8988T (cell line): ENCODE measurements at places on chromosomes 2 and 18.

- DNase-seq = no peak
Measured at GRCh38 chr2:241298673-241299072, 16.8 kb downstream of the HDLBP start.

- DNase-seq = no peak
Measured at GRCh38 chr2:64291181-64291580, 147.0 kb upstream of the PELI1 start.

- no peak for DNase-seq
Measured at GRCh38 chr18:59382383-59382782, 23.3 kb upstream of the LMAN1 start.

GRCh38 chr2:159108181-159108893 is 139.9 kb downstream of the TANC1 start:
- no peak for DNase-seq

DNA sequence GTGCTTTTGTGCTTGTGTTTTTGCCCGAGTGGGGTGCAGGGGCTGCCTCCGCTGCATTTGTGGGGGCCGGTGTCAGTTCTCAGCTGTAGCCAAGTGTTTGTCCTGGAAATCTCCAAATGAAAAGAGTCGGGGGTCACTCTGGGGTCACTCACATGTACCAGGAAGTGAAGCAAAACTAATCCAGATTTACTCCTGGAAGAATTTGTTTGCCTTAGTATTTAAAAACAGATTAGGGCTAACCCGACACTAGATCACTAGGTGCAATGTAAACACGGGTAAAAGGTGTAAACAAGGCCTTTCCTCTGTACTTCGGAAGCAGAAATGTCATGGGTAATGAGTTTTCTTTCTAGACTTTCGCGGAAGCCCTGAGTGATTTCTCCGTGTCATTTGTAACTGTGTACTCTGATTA is 50.3 kb downstream of the GBX2 start:
- no peak for DNase-seq

DNA sequence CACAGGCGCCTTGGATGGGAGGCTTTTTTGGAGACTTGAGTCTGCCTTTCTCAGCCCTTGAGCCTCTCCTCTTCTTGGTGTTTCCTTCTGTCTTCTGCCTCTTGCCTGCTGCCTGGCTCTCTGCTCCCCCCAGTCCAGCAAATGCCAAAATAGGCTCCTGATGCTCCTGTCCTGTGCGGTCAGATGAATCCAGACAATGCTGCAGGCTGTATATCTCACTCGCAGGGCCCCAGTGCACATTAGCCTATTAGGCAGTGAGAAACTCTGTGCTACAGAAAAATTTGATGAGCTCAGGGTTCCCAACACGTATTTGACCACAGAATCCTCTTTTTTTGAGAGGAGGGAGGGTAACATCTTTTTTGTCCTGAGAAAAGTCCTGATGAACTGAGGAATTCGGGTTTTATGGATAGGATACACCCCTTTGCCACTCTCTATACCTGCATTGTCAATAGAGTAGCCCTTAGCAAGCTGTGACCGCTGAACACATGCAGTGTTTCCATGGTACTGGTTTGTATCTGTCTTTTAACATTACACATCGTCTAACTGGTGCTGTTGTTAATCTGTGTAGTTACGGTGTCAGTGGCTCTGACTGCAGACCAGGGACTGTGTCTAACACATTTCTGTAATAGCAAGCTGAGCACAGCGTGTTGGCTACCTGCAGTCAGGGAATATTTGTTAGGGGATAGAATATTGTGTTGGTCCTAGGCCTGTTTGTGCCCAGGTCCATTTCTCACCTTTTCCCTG is 50.8 kb downstream of the FAM228A start:
- no peak for DNase-seq

GRCh38 chr2:88090446-88091283 is 23.0 kb downstream of the SMYD1 start:
- no peak for DNase-seq

DNA sequence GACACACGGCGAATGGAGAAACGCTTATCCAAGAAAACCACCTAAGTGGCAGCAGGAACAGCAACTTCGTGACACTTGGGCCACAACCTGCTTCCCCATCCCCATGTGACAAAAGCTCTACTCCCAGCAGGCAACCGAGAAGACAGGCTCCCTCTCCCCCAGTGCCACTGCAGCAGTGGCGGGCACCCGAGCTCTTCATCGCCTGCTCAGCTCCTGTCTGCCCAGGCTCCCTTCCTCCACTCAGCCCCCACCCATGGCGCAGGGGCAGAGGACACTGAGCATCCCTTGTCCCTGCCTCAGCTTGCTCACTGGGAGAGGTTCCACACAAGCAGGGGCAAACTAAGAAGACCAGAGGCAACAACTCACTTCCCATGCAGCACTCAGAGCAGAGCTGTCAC is 22.9 kb downstream of the SLC66A2 start:
- DNase-seq = no peak

- DNase-seq = no peak
Measured at GRCh38 chr2:177598326-177599138, 206.0 kb downstream of the AGPS start.

DNA sequence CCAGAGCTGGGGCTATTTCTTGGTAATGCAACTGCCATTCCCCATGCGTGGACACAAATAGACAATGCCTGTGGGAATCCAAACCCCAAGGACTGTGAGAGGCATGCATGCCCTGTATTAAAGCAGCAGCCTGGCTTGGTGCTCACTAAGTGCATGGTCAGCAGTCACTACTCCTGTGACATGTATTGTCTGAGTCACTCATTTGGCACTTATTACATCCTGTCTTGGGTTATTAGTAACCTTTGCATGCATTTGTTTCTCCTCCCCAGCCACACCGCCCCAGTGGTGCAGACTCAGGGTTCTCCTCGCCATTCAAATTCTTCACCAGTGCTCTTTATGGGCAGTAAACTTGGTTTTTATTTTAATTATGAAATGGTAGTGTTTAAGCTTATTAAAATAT is 30.2 kb downstream of the PRKCE start:
- DNase-seq = peak; percentile 40

DNA sequence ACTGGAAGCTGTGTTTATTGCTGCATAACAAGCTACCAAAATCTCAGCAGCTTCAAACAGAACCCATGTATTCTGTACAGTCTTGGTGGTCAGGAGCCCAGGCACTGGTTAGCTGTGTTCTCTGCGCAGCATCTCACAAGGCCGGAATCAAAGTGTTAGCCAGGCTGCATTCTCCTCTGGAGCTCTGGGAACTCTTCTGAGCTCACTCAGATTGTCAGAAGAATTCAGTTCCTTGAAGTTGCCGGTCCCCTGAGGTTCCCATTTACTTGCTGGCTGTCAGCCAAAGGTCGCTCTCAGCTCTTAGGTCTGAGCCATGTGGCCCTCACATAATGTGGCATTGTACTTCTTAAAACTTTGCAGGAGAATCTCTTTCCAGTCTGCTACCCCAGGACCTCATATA is 123.6 kb upstream of the SMIM21 start:
- no peak for DNase-seq

GRCh38 chr2:111689174-111689573 is 194.8 kb downstream of the ANAPC1 start:
- DNase-seq = no peak

GRCh38 chr2:205763708-205764211 is 81.5 kb downstream of the NRP2 start:
- no peak for DNase-seq

GRCh38 chr18:21486905-21487437 is 113.5 kb downstream of the ESCO1 start:
- DNase-seq = no peak

- DNase-seq = no peak
Measured at GRCh38 chr2:98468621-98469236, 24.1 kb downstream of the INPP4A start.

- no peak for DNase-seq
Measured at GRCh38 chr2:66699416-66699792, 264.5 kb downstream of the MEIS1 start.

- DNase-seq = no peak
Measured at GRCh38 chr2:170420961-170421687, 243.2 kb downstream of the MYO3B start.

DNA sequence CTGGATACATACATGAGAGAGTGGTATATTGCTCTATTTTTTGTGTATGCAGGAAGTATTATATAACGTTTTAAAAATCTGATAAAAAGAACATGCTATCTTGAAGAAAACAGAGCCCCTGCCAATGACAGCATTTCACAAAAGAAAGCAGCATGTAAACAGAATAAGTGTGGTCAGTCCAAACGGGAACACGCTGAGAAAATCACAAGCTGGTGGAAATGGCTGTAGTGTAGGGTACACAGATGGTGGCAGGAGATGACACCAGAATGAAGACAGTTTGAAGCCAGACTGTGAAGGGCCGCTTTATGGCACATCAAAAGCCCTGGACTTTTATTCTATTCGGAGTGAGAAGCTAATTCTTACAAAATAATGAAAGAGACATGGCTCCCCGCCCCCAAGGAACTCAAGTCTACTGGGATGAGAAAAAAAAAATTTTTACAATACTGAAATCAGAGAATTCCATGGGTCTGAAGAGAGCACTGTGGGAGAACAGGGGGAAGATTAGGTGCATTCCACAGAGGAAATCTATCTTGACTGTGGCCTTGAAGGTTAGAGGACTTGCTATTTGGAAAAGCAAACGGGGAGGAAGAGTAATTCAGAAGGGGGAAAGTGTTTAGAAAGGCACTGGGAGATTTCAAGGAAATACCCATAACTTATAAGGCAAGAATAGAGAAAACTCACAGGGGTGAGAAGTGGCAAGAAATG is 217.7 kb upstream of the SMAD7 start:
- no peak for DNase-seq

DNA sequence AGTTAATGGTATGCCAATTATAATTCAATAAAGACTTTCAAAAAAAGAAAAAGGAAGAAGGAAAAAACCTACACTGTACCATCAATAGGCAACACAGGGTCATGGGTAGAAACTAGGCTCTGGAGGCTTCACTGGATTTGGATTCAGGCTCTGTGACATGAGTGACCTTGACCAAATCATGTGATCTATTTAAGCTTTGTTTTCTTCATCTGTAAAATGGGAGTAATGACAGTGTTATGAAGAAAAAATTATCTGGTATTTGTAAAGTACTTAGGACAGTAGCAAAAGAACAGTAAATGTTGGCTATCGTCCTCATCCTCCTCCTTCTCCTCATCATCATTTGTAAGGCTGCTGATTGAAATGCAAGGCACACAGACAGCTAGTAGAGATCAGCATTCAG is 59.3 kb upstream of the STPG4 start:
- DNase-seq = no peak

GRCh38 chr2:32780961-32781360 is 153.1 kb downstream of the TTC27 start:
- DNase-seq = no peak

GRCh38 chr2:223855426-223855825 is 18.0 kb upstream of the AP1S3 start:
- DNase-seq = no peak

- DNase-seq = no peak
Measured at GRCh38 chr18:10101729-10102128, 187.9 kb downstream of the VAPA start.

GRCh38 chr2:114040826-114041225 is 150.9 kb downstream of the ACTR3 start:
- DNase-seq = no peak

GRCh38 chr18:59569390-59569791 is 127.8 kb downstream of the CCBE1 start:
- no peak for DNase-seq

- DNase-seq = no peak
Measured at GRCh38 chr2:134717286-134718022, 1.3 kb downstream of the TMEM163 start.

DNA sequence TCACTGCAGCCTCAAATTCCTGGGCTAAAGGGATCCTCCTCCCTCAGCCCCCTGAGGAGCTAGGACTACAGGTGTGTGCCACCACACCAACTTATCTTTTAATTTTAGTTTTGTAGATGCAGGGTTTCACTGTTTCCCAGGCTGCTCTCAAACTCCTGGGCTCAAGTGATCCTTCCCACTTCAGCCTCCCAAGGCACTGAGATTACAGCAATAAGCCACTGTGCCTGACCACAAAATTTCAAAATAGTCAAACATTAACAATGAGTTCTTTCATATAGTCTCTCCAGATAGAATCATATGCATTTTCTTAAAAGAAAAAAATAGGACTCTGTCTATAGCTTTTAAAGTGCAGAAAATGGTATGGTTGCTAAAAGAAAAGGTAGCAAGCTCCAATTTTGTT is 24.9 kb upstream of the PID1 start:
- DNase-seq = no peak

- DNase-seq = no peak
Measured at GRCh38 chr2:29071032-29071975, 3.0 kb downstream of the PCARE start.

DNA sequence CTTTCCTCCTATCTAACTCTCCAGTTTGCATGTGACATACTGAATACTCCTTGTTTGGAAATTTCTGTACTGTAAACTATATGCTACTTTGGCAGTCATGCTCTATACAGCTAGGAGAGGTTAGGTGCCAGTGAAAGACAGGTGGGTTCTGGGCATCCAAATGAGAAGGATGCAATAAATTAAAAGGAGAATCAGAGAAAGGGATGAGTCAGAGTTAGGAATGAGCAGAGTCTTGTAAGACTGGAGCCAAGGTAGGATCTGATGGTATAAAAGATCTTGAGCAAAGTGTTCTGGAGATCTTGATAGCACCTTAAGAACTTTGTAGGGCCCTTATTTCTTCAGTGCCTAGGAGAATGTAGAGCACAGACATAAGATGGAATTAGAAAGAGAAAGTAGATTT is 58.7 kb upstream of the STAM2 start:
- DNase-seq = no peak

DNA sequence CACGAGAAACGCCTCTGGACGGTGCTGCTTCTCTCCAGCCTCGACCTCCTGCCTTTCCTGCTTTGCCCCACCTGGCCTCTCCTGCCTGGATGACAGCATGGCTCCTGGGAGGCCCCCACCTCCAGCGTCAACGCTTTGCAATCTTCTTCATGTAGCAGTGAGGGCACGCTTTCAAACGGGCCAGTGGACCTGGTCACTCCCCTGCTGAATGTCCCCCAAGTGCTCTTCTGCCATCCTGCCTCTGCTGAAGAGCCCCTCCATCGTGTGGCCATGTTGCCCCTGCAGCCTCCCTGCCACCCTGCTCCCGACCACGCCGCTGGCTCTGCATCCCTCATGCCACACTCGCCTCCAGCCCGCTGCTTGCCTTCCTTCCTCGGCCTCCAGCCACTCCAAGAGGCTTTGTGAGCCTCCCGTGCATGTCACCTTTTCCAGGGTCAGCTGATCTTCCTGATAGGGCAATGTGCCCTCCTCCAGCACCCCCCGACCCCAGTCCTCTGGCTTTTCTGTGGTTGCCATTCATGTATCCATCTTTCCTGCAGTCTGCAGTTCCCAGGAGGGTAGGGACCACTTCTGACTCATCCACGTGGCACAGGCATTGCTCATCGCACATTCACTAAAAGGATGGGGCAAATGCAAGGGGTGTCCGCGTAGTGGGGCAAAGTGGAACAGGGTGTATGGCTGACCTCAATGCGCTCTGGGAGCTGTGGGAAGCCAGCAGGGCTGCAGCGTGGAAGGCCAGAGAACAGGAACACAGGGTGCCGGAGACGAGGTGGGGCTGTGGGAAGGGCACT is 268.8 kb downstream of the TWIST2 start:
- peak; percentile 60 for DNase-seq

- DNase-seq = peak; percentile 100
Measured at GRCh38 chr2:218959141-218959731, at the start of gene CDK5R2. Gene CDK5R2 (plus strand): TSS chr2:218959666. CDS start chr2:218959821, 155 bp downstream.
